ENCODE measurements at places on chromosomes 7 and 10. TPM values are rescaled to one million over a fixed set of nuclear protein-coding genes. Genes with fewer than 3 reads are reported as not detected.
A peak's percentile ranks its signal among the peaks of the same experiment; 100 is the strongest.

The SEMA3A gene
- total RNA-seq: 3.4 TPM

The MINDY4 gene
- 10.3 TPM for total RNA-seq

The SNCG gene
- total RNA-seq: 36.6 TPM

GRCh38 chr7:129492391-129492790 is 9.9 kb upstream of the SMKR1 start:
- H3K27me3 ChIP-seq: no peaks in the 10 kb centered on the region
- H3K4me3 ChIP-seq: no peak overlapping the region
- no peaks in the 10 kb centered on the region for H3K4me1 ChIP-seq
- no peak for DNase-seq
- no peaks in the 10 kb centered on the region for H3K36me3 ChIP-seq

GRCh38 chr7:66013938-66014337 is 31.9 kb upstream of the GUSB start:
- H3K4me3 ChIP-seq: no peak overlapping the region
- H3K4me1 ChIP-seq: no peaks in the 10 kb centered on the region
- H3K36me3 ChIP-seq: no peaks in the 10 kb centered on the region
- DNase-seq: no peak
- no peak overlapping the region for H3K27ac ChIP-seq
- no peaks in the 10 kb centered on the region for H3K27me3 ChIP-seq

- no peaks in the 10 kb centered on the region for H3K4me1 ChIP-seq
- peaks cover 69% of the 10 kb centered on the region for H3K36me3 ChIP-seq
- no peaks in the 10 kb centered on the region for H3K27me3 ChIP-seq
- H3K27ac ChIP-seq: no peak overlapping the region
Measured at GRCh38 chr7:149209518-149210269, 14.3 kb downstream of the ZNF282 start.

DNA sequence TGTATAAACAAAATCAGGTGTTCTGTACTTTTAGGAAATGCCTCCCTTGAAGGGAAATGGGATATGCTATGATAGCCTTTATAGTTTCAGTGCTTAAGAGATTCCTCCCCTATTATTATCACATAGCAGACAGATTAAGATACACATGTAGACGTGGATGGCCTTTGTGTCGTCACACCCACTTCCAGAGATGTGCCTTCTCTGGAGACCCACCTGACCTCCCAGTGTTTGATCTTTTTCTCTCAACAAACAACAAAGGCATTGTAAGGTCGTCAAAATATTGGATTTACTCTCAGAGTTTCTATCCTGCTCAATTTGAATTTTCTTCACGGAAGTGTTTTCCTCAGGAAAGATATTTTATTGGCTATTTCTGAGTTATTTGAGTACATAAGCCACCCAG is 25.7 kb upstream of the C1GALT1 start:
- H3K4me1 ChIP-seq: no peaks in the 10 kb centered on the region
- H3K4me3 ChIP-seq: no peak overlapping the region
- no peaks in the 10 kb centered on the region for H3K36me3 ChIP-seq
- no peaks in the 10 kb centered on the region for H3K27me3 ChIP-seq

DNA sequence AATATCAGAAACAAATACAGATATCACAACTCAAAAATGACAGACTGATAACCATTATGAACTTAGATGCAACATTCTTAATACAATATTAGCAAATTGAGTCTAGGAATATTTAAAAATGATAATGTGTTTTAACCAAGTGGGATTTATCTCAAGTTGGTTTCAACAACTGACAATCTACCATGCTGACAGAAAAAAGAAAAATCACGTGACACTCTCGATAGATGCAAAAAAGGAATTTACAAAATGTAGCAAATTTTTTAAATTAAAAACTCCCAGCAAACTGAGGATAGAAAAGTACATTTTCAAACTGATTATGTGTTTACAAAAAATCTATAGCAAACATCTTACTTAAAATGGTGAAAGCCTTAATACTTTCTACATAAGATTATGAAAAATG is 177.4 kb downstream of the MALRD1 start:
- no peaks in the 10 kb centered on the region for H3K27me3 ChIP-seq
- no peak overlapping the region for H3K4me3 ChIP-seq

GRCh38 chr10:88386821-88387773 is 196.0 kb downstream of the RNLS start:
- H3K4me1 ChIP-seq: peaks cover 49% of the 10 kb centered on the region
- no peak for DNase-seq
- H3K4me3 ChIP-seq: no peak overlapping the region
- H3K27me3 ChIP-seq: no peaks in the 10 kb centered on the region
- H3K36me3 ChIP-seq: no peaks in the 10 kb centered on the region

The LOXL4 gene
- total RNA-seq: 5.2 TPM

The ASB4 gene
- 0.25 TPM for total RNA-seq

- no peaks in the 10 kb centered on the region for H3K36me3 ChIP-seq
- H3K4me1 ChIP-seq: peaks cover 20% of the 10 kb centered on the region
- H3K27ac ChIP-seq: peak overlapping the region; percentile 76
- no peak for DNase-seq
- peak overlapping the region; percentile 97 for H3K4me3 ChIP-seq
Measured at GRCh38 chr10:58335306-58336005, 650 bp downstream of the UBE2D1 start.

The CCDC3 gene
- total RNA-seq: 12.8 TPM

The PNLIPRP2 gene
- total RNA-seq: not detected

- peaks cover 44% of the 10 kb centered on the region for H3K4me1 ChIP-seq
- no peaks in the 10 kb centered on the region for H3K27me3 ChIP-seq
- peak overlapping the region; percentile 81 for H3K4me3 ChIP-seq
- H3K36me3 ChIP-seq: no peaks in the 10 kb centered on the region
- no peak for DNase-seq
Measured at GRCh38 chr10:27241010-27241651, 534 bp upstream of the ACBD5 start.

The TMEM236 gene
- not detected for total RNA-seq

GRCh38 chr10:29731760-29732159 is 97.0 kb upstream of the SVIL start:
- H3K4me1 ChIP-seq: peaks cover 73% of the 10 kb centered on the region
- no peak overlapping the region for H3K4me3 ChIP-seq
- DNase-seq: no peak

- peaks cover 45% of the 10 kb centered on the region for H3K4me1 ChIP-seq
- no peak for DNase-seq
- no peak overlapping the region for H3K4me3 ChIP-seq
- no peaks in the 10 kb centered on the region for H3K27me3 ChIP-seq
Measured at GRCh38 chr10:75428434-75429158, 2.8 kb upstream of the LRMDA start.

- peak within 1 kb of the TSS; percentile 83 for H3K27ac ChIP-seq
- no peaks in the 10 kb centered on the region for H3K27me3 ChIP-seq
- DNase-seq: no peak
- peaks cover 26% of the 10 kb centered on the region for H3K4me1 ChIP-seq
- peak within 1 kb of the TSS; percentile 54 for H3K4me3 ChIP-seq
Measured at GRCh38 chr7:44123190-44124003, at the start of gene POLD2. Gene POLD2, minus strand, starts transcription at chr7:44123548. Its CDS starts 1,495 bp downstream, at chr7:44122053.

The TOMM7 gene
- total RNA-seq: 167 TPM

- no peak overlapping the region for H3K27ac ChIP-seq
- no peaks in the 10 kb centered on the region for H3K27me3 ChIP-seq
- no peaks in the 10 kb centered on the region for H3K36me3 ChIP-seq
- DNase-seq: no peak
Measured at GRCh38 chr10:72740528-72740927, 48.6 kb downstream of the MCU start.

All from vagina (tissue), 2 donors.